Activated CD4-positive, CD25-positive, alpha-beta regulatory T cell treated with anti-CD3 and anti-CD28 coated beads, Interleukin-2, amount 50 U/mL, for 72 hours (primary cell): ENCODE measurements at places on chromosomes 4 and X.

DNA sequence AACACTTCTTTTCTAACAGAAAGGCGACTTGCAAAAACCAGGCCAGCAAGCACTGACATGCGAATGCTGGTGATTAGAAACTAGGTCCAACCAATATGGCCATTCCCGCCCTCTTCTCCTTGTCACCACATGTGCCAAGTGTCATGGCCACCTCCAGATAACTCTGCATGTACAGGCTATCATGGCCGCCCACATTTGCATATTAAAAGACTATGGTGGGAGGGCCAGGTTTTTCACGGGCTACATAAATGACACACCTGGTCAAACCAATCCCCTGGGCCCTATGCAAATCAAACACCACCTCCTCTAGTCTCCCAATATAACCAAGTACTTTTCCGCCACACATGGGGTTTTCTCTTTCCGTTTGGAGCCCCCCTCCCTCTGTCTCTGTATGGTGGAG is 40.1 kb downstream of the NUDT11 start:
- DNase-seq = no peak

DNA sequence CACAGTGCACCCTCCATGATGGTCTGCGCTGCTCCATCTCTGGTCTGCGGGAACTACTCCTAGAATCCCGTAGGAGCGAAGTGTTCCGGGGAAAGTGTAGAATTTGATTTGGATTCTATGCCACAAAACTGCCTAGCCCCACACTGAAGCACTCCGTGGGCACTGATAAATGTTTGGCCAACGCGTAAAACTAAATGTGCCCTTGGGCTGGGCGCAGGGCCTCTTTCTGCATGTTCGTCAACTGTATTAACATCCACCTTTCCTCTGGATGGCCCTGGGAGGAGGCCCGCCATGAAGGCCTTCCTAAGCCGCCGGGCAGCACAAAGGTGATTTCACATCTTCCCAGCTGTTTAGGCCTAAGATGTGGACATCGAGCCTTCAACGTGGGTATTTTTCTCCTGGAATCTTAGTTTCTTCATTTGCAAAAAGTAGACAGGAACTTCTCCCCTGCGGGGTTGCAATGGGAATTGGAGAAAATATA is 2.6 kb downstream of the MSX1 start:
- no peak for DNase-seq

DNA sequence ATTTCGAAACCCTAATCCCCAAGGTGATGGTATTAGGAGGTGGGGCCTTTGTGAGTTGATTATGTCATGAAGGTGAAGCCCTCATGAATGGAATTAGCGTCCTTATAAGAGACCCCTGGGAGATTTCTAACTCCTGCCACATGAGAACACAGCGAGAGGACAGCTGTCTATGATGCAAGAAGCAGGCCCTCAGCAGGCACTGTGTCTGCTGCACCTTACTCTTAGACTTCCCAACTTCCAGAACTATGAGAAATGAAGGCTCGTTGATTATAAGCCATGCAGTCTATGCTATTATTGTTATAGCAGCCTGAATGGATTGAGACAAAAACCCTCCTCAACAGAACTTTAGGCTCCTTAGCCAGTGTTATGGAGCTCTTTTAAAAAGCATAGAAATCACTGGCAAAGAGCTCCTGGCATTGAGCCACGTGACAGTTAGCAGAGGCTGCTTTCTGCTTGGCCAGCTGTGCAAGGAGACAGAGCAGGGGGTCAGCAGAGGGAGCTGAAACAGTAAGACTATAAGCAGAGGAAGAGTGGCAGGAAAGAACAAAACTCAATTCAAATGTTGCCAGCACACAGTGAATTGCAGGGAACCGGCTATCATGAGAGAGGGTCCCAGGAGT is 219.2 kb upstream of the FAT1 start:
- no peak for DNase-seq

DNA sequence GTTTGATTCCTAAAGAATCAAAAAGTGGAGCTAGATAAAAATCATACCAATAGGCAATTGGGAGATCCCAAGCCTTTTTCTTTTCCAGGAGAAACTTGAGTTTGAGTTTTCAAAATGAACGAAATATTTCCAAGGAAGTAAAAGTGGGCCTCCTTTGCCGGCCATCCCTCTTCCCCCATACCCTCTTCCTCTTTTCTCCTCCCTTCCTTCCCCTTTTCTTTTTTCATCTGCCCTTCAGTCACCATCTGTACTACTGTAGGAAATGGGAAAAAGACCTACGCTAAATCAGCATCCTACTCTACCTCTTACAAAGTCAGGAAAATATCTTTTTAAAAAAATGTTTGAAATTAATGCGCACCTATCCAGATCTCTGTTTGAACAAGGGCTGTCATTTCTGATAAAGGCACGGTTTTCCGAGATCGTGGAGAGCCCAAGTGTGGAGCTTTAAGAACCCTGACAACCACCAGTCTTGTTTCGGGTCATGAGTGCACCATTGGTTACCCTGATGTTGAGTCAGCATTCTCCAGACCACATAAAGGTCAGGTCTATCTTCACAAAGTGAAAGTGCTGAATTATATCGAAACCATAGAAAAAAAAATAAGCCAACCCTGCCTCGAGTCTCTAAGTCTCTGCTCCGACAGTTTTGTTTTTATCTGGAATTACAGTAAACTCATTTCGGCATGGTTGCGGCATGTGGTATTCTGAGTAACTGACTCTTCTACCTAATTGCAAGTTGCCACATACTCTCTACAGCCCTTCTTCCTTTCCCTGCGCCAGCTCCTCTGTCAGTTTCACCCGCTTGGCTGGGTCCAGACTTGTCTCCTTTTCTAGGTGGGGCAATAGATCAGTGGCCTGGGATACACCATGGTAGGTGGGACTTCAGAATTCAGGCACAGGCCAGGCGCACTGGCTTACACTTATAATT is 140.2 kb upstream of the KLF3 start:
- DNase-seq = peak; percentile 41

GRCh38 chr4:886244-886643 is 45.9 kb downstream of the GAK start:
- no peak for DNase-seq

DNA sequence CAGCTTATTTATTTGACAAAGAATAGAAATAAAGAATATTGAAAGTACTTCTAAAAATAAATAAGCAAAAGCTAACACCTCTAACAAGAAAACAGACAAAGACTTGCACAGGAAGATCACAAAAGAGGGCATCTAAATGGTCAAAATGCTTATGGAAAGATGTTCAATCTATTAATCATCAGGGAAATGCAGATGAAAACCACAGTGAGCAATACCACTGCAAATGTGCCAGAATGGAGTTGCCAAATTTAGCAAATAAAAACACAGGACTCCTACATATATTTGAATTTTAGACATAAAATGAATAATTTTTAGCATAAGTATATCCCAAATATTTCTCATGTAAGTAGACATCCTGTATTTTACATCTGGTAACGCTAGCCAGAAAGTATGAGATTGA is 56.1 kb upstream of the HPGD start:
- no peak for DNase-seq
